ENCODE measurements at places on chromosomes 1 and 21.

DNA sequence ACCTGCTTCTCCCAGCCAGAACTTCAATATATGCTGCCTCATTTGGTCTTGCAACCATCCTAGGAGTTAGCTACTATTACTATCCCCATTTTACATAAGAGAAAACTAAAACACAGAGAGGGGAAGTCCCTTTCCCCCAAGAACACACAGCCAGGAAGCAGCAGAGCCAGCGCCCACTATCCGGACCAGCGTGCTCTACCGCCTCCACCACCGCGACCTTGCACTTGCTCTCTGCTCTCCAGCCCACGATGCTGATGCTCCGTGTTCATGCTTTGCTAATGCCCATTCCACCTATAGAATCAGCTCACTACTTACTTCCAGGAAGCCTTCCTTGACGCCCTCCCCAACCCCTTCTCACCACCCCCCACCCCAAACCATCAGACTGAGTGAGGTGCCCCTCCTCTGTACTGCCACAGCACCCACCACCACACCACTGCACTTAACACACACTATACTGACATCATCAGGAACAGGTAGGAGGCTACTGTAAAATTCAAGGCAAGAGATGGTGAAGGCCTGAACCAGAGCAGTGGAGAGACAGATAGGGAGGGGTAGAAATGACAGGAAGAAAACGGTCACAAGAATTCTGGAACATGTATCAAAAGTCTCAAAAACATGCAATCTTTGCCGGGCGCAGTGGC, 9.4 kb downstream of the TMEM53 start:
- no peak for DNase-seq

DNA sequence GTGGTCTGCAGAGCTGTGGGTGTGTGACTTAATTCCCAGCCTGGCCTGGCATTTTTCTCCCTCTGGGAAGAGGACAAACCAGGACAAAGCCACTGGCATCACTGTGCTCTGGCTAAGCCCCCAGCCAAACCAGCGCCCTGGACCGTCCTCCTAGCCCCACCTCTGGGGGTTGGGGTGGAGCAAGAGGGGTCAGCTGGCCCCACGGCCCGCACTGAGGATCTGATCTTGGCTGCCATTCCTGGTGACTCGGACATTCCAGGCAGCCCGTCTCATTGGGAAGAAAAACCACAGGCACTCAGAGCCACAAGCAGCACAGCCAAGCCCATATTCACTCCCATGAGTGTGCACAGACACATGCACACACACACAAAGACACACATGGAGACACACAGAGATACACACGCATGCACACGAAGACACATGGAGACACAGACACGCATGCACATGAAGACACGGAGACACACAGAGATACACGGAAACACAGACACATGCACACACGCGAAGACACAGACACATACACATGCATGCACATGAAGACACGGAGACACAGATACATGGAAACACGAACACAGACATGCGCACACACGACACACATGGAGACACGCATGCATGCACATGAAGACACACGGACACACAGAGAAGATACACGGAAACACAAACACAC, 2.3 kb upstream of the MXRA8 start:
- DNase-seq = no peak

- no peak for DNase-seq
These were observed 3.0 kb downstream of the NTRK1 start for GRCh38 chr1:156863631-156864030.

GRCh38 chr1:185627761-185628501, 106.3 kb upstream of the HMCN1 start:
- DNase-seq = no peak

GRCh38 chr1:237146241-237146640, 104.3 kb downstream of the RYR2 start:
- no peak for DNase-seq

GRCh38 chr1:56142301-56142700, 437.1 kb downstream of the PLPP3 start:
- no peak for DNase-seq

DNA sequence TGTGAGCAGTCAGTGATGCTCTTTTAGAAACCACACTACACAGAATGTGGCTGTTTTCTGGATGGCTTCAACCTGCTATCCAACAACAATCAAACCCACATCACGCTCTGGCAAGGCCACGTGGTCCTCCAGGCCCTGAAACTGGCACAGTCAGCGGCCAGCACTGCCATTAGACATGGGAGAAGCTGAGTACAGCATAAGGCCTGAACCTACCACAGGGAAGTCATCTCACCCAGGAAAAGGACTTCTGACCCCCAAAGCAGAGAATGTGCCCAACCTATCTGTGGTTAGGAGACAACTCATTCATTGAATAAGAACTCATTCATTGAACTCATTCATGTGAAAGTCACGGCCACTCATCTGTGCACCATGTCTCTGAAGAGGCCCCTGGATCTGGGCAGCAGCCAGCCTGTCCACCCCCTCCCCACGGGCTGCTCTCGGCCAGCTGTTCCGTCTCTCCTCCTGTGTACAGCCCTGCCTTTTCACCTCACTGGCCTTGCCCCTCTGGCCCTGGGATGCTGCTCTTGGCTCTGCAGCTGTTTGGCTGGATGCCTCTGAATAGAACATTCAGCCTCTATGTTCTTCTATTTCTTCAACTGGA, 41.1 kb downstream of the C1orf198 start:
- DNase-seq = no peak

GRCh38 chr1:66365635-66366034, 168.3 kb upstream of the SGIP1 start:
- DNase-seq = no peak

GRCh38 chr21:34878501-34878900, 170.6 kb downstream of the RUNX1 start:
- DNase-seq = no peak

DNA sequence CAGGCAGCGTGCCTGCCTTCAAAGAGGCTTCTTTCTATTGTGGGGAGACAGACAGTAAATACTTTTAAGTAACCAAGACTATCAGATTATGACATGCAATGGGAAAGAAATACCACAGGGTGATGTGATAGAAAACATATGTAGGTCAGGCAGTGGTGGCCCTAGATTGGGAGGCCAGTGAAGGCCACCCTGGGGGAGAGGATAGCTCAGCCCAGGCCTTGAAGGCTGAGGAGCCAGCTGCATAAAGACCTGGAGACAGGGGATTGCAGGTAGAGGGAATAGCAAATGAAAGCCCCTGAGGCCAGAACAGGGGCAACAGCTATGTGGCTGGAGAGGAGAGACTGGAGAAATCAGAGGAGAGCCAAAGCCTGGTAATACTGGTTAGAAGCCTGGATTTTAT, 4.0 kb downstream of the SOX13 start:
- no peak for DNase-seq
